Smooth muscle cell of trachea (primary cell): ENCODE measurements at places on chromosomes 7 and 10. TPM values are rescaled to one million over a fixed set of nuclear protein-coding genes. Genes with fewer than 3 reads are reported as not detected.

TRIM73 gene
- 0.44 and 3.1 TPM in 2 replicates for total RNA-seq

CPN1 gene
- not detected in 2 replicates for total RNA-seq

SFTPA1 gene
- not detected in 2 replicates for total RNA-seq

TDRD1 gene
- total RNA-seq = 0.29 and 0.50 TPM in 2 replicates
